ENCODE measurements at places on chromosomes 1 and 21. TPM values are rescaled to one million over a fixed set of nuclear protein-coding genes. Genes with fewer than 3 reads are reported as not detected.

The OR2AK2 gene
- total RNA-seq = not detected

The TMEM125 gene
- total RNA-seq = not detected

The ANXA9 gene
- total RNA-seq = not detected

GRCh38 chr1:99571092-99571734 lies 74.7 kb upstream of the PALMD start:
- H3K4me1 ChIP-seq = no peaks in the 10 kb centered on the region
- H3K27ac ChIP-seq = no peak overlapping the region
- no peak overlapping the region for H3K4me3 ChIP-seq
- H3K27me3 ChIP-seq = peaks cover 13% of the 10 kb centered on the region

- no peak for DNase-seq
- no peak overlapping the region for H3K27ac ChIP-seq
- H3K4me3 ChIP-seq = no peak overlapping the region
- H3K27me3 ChIP-seq = peaks cover 4% of the 10 kb centered on the region
- no peaks in the 10 kb centered on the region for H3K36me3 ChIP-seq
These were observed 28.2 kb upstream of the ANKRD13C start for GRCh38 chr1:70382682-70383081.

- no peaks in the 10 kb centered on the region for H3K36me3 ChIP-seq
- no peak for DNase-seq
- H3K27me3 ChIP-seq = peaks cover 7% of the 10 kb centered on the region
- H3K27ac ChIP-seq = no peak overlapping the region
These were observed 157.9 kb downstream of the CASZ1 start for GRCh38 chr1:10638559-10639005.

- H3K27me3 ChIP-seq = peaks cover 11% of the 10 kb centered on the region
- H3K36me3 ChIP-seq = no peaks in the 10 kb centered on the region
- peaks cover 11% of the 10 kb centered on the region for H3K4me1 ChIP-seq
- no peak overlapping the region for H3K27ac ChIP-seq
- no peak for DNase-seq
These were observed 73.9 kb upstream of the HAO2 start for GRCh38 chr1:119294722-119295121.

GRCh38 chr1:241600496-241600901 lies 39.7 kb downstream of the CHML start:
- H3K4me3 ChIP-seq = no peak overlapping the region
- no peaks in the 10 kb centered on the region for H3K27me3 ChIP-seq
- peaks cover 25% of the 10 kb centered on the region for H3K36me3 ChIP-seq
- DNase-seq = no peak

DNA sequence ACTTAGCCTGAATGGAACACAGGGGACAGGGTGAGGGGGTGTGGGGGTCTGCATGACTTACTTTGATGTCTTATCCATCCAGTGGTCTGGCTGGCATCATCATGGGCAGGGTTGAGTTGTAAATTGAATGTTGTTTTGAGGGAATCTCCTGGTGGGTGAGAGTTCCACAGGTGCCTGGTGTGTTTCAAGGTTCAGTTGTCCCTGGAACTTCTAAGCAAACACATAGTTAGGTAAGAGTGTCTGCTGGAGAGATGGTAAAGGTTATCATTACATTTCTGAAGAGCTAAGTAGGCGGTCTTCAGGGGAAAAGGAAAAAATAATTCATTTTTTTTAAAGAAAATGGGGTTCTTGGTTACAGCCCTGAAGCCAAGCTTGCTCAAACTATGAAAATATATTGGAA lies 46.0 kb upstream of the SIPA1L2 start:
- no peaks in the 10 kb centered on the region for H3K27me3 ChIP-seq
- H3K27ac ChIP-seq = no peak overlapping the region
- no peaks in the 10 kb centered on the region for H3K36me3 ChIP-seq
- no peaks in the 10 kb centered on the region for H3K4me1 ChIP-seq
- H3K4me3 ChIP-seq = no peak overlapping the region
- no peak for DNase-seq

DNA sequence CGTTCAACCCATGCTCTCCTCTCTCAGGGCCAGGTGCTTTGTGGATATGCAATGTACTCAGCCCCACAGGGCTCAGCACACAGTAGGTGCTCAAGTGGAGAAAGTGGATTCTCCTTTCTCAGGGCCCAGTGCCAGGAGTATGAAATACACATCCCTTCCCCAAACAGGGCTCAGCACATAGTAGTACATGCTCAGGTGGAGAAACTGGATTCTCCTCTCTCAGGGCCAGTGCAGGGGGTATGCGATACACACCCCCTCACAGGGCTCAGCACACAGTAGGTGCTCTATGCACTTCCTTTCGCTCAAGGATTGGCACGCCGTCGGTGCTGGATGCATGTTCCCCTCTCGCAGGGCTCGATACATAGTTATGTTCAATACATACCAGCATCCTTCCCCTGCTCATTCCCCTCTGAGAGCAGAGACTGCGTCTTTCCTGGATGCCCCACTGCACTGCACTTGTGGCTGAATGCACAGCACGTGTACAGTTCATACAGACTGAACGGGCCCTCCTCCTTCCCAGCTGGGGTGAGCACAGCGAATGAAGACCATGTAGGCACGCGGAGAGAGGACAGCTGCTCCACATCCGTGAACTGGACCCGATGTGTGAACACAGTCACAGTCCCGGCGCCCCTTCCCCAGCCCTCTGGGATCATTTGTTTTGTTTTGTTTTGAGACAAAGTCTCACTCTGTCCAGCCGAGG lies 16.6 kb upstream of the DISP3 start:
- H3K27me3 ChIP-seq = no peaks in the 10 kb centered on the region
- no peak for DNase-seq
- no peak overlapping the region for H3K27ac ChIP-seq
- H3K4me3 ChIP-seq = no peak overlapping the region
